Activated T-cell treated with anti-CD3 and anti-CD28 coated beads, Interleukin-2, amount 50 U/mL, for 1 hour (primary cell): ENCODE measurements at places on chromosomes 3 and 15.

GRCh38 chr15:91541286-91541685, 312.2 kb upstream of the SLCO3A1 start:
- DNase-seq = no peak

- DNase-seq = no peak
Measured at GRCh38 chr15:69546182-69546581, 93.6 kb downstream of the RPLP1 start.

DNA sequence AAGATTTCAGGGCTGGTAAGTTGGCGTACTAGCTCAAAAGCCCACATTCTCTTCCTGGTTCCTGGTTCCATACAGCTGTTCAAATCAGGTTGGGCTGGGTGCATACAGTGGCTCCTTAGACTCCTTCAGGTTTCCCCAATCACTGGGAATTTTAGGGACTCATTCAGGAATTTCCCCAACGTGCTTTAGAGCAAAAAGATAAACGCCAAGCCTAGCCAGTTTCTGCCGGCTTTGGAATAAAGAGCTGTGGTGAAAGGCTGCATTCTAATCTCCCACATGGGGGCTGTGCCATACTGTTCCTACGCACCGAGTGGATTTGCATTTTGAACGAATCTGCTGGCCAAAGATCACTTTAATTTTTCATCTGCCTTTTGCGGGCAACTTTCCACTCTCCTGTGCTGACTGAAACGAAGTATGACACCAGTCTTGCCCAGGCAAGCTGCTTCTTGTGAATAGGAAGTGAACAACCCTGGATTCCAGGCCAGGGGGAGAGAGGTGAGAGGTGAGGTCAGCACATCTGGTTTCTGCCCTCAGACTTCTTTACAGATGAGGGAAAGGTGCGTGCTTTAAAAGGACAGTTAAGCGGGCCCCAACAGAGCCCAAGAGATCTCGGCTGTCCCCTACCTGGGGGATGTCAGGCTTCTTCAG, 184.2 kb upstream of the PDZRN3 start:
- DNase-seq = no peak

GRCh38 chr3:140128631-140129030, 193.6 kb downstream of the CLSTN2 start:
- no peak for DNase-seq

- DNase-seq = no peak
Measured at GRCh38 chr3:17741621-17742101, 770 bp downstream of the TBC1D5 start.

DNA sequence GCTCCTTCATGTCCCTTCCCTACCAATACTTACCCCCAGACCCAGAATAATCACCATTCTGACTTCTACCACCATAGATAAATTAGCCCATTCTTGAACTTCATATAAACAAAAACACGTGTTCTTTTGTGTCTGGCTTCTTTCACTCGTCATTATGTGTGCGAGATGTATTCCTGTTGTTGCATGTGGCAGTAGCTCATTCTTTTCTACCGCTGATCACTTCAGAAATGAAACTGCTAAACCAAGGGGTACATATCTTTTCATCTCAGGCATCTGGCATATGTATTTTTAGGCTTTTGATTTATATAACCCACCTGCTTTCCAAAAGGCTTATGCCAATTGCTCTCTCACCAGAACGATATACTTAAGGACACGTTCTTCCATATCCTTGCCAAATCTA, 13.8 kb upstream of the SCG3 start:
- DNase-seq = no peak

DNA sequence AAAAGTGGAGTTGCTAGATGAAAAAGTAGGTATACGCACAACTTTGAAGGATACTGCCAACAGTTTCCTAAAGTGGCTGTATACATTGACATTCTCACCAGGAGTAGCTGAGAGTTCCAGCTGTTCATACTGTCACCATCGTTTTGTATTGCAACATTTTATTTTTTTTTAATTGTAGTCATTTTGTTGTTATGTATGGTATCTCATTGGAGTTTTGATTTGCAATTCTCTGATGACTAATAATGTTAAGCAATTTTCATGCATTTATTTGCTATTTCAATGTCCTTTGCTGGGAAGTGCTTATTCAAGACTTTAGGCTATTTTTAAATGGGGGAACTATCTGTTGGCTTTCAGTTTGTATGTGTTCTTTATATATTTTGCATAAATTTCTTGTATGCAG, 185.1 kb upstream of the TGFBR2 start:
- no peak for DNase-seq

GRCh38 chr15:41474941-41475340, 18.7 kb upstream of the ITPKA start:
- no peak for DNase-seq

GRCh38 chr3:190362258-190362657, 25.7 kb upstream of the CLDN16 start:
- DNase-seq = no peak

- no peak for DNase-seq
Measured at GRCh38 chr3:43765521-43765971, 74.8 kb downstream of the ABHD5 start.

- DNase-seq = no peak
Measured at GRCh38 chr15:56523521-56523920, 58.6 kb upstream of the MNS1 start.

DNA sequence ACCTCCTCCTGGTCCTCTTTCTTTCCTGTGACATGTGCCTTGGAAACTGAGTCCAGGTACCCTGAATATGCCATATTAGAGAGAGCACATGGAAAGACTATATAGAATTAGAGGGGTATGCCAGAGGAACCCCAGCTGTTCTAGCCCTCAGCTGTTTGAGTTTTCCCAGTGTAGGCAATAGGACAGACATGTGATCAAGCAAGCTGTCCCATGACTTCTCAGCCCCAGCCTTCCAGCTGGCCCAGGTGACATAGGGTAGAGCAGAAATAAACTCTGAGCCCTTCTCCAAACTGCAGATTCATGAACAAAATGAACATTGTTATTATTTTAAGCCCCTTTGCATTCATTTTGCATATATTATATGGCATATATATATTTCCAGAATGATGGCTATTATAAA, 118.7 kb downstream of the PPM1L start:
- DNase-seq = no peak

- DNase-seq = no peak
Measured at GRCh38 chr3:9253327-9253726, 3.9 kb upstream of the SRGAP3 start.

- no peak for DNase-seq
Measured at GRCh38 chr15:51267051-51267702, 71.2 kb downstream of the CYP19A1 start.

GRCh38 chr15:39494462-39494861, 86.4 kb upstream of the THBS1 start:
- no peak for DNase-seq

GRCh38 chr15:31278061-31278445, 48.6 kb upstream of the KLF13 start:
- no peak for DNase-seq

DNA sequence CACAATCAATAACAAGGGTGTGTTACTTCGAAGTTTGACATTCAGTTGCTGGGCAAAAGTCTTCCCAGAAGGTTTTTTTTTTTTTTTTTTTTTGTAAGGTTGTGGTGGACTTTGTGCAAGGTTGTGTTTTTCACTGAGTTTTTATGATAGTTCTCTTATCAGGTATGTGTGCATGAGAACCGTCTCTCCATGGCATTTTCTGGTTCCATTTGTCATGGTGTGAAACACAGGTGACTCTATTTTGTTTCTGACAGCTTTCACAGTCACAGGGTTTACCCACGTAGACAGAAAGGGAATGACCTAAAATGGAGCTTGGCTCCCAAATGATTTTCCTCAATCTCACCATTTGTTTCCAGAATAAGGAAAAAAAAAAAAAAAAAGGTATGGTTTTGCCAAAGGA, 1377.2 kb upstream of the CADM2 start:
- DNase-seq = no peak

- DNase-seq = no peak
Measured at GRCh38 chr3:51722362-51722761, 15.5 kb downstream of the GRM2 start.

- DNase-seq = no peak
Measured at GRCh38 chr15:68593828-68594532, 15.2 kb downstream of the CORO2B start.

DNA sequence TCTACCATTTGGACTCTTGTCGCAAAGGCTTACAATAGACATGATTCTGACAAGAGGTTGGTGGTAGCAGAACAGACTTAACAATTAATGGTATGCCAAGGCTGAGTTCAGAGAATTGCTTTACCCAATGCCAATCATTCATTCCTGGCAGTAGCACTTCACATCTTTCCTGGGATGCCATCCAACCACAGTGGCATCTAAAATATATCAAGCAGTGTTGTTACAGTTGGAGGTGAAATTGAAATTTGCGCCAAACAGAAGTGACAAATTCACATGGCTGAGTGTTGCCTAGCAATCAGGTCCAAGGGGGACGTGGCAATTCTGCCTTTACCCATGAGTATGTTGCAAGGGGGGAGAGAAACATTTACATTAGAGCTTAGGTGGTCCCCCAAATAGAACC, 21.0 kb upstream of the DPH6 start:
- no peak for DNase-seq

- DNase-seq = no peak
Measured at GRCh38 chr15:57312318-57313133, 63.8 kb upstream of the CGNL1 start.

- no peak for DNase-seq
Measured at GRCh38 chr15:33941279-33942063, 26.8 kb upstream of the CHRM5 start.

- no peak for DNase-seq
Measured at GRCh38 chr15:61171209-61171608, 57.9 kb downstream of the RORA start.
